Activated CD4-positive, alpha-beta memory T cell treated with anti-CD3 and anti-CD28 coated beads for 36 hours (primary cell): ENCODE measurements at places on chromosomes 4 and X. TPM values are rescaled to one million over a fixed set of nuclear protein-coding genes. Genes with fewer than 3 reads are reported as not detected.

- no peak for DNase-seq
These were observed 1.3 kb downstream of the TMEM164 start for GRCh38 chrX:110004215-110004614.

DNA sequence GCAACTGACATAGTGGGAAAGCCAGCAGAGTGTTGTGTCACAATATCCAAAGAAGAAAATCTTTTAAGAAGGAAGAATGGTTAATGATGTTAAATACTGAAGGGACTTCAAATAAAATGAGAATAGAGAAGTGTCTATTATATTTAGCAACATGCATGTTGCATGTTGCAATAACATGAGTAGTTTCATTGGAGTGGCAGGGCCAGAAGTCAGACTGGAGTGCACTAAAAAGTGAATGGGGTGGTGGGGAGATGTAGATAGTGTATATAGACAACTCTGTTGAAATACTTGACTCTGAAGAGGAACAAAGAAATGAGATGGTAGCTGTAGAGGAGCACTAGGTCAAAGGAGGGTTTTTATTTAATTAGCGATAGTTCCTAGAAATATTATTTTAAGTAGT lies 9.5 kb upstream of the AMMECR1 start:
- no peak for DNase-seq

GRCh38 chr4:61301271-61301670 lies 101.1 kb downstream of the ADGRL3 start:
- DNase-seq = no peak

GRCh38 chrX:44947995-44948394 lies 75.0 kb downstream of the KDM6A start:
- no peak for DNase-seq

DNA sequence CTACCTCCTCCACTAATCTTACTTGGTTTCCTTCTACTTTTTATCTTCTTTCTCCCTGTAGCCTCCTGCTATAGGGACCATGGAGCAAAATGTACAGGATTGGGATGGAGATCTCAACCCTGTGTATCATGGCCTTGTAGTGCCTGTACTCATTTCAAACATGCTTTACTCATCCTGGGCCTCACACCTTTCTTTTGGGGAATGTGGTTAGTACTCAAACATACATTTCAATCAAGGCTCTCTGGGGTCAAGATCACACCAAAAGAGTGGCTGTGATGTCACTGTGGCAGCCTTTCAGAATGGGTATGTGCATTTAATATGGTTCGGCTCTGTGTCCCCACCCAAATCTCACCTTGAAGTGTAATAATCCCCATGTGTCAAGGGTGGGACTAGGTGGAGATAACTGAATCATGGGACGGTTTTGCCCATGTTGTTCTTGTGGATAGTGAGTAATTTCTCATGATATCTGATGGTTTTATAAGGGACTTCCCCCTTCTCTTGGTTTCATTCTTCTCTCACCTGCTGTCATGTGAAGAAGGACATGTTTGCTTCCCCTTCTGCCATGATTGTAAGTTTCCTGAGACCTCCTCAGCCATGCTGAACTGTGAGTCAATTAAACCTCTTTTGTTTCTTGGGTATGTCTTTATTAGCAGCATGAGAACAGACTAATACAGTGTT lies 205.1 kb downstream of the RASL11B start:
- no peak for DNase-seq

GRCh38 chr4:186027405-186027804 lies 41.6 kb upstream of the TLR3 start:
- DNase-seq = no peak

- DNase-seq = no peak
These were observed 1.4 kb upstream of the ATP8A1 start for GRCh38 chr4:42658261-42658660.

- no peak for DNase-seq
These were observed 191.6 kb upstream of the ANKRD50 start for GRCh38 chr4:124903995-124904722.

Gene REPS2
- total RNA-seq = not detected

Gene MSX1
- total RNA-seq = not detected

Gene ARAP2
- total RNA-seq = 57.7 TPM
